ENCODE measurements at places on chromosomes 11 and 22.

- peak; percentile 20 for DNase-seq
Observed at GRCh38 chr11:104333977-104334376, 170.0 kb upstream of the PDGFD start.

- no peak for DNase-seq
Observed at GRCh38 chr11:43931717-43932039, 10.8 kb upstream of the C11orf96 start.

DNA sequence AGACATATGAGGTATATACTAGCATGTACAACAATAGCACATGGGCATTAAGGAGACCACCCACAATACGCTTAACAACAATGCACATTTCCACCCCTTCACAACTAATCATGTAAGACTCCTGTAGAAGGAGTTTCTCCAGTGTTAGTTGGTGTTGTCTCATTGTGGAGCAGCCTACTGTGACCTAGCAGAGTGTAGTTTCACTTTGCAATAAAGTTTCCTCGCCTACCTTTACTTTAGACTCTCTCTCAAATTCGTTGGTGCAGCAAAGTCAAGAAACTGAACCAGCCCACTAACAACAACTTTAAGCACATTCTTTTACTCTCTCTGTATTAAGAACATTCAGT, 863.6 kb downstream of the FAM181B start:
- DNase-seq = no peak

- DNase-seq = no peak
Observed at GRCh38 chr22:48893288-48894063, 934.2 kb downstream of the BRD1 start.

- DNase-seq = no peak
Observed at GRCh38 chr11:6557063-6557462, 46.4 kb downstream of the RRP8 start.

GRCh38 chr11:120280600-120281051, 40.7 kb downstream of the POU2F3 start:
- DNase-seq = no peak

- no peak for DNase-seq
Observed at GRCh38 chr11:45592636-45593035, 72.8 kb downstream of the CHST1 start.

DNA sequence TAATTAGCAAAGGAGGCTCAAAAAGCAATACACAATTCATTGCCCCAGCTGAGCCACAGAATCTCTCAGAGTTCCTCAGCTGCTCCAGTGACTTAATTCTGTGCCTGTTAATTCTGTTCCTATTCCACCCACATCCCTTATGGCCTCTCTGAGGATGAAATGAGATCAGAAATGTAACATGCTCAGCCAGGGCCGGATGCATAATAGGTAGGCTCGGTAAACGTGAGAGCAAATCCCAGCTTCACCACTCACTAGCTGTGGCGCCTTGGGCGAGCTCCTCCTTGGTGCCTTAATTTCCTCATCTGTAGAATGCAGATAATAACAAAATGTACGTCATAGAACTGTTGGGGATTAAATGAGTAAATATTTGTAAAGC, 42.8 kb upstream of the DKK3 start:
- no peak for DNase-seq

DNA sequence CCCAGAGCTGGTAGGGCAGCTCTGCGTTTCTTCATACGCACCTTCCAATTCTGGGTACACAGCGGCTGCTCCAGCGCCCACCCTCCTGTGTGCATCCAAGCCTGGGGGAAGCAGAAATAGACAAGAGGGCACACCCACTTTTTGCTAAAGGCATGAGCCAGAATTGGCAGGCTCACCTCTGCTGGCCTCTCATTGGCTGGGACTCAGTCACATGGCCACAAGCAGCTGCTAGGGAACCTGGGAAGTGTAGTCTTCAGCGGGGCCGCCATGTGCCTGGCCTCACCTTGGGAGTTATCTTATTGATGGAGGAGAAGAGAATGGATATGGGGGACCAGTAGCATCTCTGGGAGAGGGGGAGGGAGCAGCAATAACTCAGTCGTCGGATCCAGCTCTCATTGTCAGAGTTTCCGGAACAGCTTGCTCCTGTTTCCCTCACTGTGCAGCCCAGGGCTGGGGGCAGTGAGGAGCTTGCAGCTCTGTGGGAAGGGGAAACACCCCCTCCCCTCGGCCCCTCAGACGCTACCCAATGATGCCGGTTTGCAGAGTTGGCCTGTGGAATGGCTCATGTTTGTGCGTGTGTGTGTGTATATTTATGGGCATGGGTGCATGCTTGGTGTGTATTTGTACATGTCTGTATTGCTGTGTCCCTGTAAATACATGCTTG, 11.8 kb upstream of the MIEF1 start:
- DNase-seq = peak; percentile 67

- no peak for DNase-seq
Observed at GRCh38 chr11:125081098-125081798, 18.1 kb downstream of the SLC37A2 start.

DNA sequence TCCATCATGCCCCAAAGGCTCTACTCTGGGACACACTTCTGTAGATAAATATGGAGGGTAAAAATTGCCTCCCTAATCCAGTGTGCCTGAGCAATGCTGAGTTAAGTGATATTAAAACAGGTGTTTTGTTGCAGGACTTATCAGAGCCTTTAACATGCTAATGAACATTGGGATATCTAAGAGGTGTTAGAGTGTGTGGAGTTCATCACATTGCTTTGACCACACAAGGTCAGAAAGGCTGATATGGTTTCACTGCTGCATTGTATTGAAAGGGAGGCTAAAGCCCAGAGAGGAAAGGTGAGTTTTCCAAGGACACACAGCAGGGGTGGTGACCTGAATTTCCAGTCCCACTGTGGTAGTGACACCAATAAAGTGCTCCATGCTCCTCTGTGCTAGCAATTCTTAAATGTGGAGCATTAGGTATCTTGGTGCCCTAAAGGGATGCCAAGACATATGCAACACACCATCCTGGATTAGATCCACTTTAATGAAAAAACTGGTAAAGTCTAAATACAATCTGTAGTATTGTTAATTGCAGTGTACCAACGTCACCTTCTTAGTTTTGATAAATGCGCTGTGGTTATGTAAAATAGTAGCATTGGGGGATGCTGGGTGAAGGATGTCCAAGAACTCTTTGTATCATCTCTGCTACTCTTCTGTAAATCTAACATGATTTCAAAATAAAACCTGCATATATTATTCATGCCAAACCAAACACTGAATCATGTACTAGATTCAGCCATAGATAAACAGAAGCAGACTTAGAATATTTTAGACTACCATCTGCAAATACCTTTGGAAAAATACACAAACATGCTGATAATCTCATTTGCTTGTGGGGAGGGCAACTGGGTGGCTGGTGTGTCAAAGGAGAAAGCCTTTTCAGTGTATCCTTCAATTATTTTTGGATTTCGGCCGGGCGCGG, 45.8 kb downstream of the MIAT start:
- peak; percentile 72 for DNase-seq

DNA sequence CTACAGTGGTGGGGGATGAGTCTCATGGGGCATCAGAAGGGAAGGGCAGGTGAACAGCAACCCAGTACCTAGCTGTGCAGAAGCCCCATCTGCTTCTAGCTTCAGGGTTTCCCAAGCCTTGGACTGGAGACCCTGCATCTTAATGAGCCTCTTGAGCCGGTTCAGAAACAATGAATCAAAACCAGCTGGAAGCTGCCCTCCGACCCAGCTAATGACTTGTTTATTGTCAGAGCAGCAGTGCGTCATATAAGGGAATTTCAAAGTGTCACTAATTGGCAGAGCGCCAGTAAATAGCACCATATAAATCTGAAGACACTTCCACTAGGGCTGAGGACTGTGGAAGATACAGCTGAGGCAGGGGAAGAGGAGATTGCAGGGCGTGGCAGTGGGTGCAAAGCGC, 57.5 kb downstream of the RPUSD4 start:
- peak; percentile 68 for DNase-seq

DNA sequence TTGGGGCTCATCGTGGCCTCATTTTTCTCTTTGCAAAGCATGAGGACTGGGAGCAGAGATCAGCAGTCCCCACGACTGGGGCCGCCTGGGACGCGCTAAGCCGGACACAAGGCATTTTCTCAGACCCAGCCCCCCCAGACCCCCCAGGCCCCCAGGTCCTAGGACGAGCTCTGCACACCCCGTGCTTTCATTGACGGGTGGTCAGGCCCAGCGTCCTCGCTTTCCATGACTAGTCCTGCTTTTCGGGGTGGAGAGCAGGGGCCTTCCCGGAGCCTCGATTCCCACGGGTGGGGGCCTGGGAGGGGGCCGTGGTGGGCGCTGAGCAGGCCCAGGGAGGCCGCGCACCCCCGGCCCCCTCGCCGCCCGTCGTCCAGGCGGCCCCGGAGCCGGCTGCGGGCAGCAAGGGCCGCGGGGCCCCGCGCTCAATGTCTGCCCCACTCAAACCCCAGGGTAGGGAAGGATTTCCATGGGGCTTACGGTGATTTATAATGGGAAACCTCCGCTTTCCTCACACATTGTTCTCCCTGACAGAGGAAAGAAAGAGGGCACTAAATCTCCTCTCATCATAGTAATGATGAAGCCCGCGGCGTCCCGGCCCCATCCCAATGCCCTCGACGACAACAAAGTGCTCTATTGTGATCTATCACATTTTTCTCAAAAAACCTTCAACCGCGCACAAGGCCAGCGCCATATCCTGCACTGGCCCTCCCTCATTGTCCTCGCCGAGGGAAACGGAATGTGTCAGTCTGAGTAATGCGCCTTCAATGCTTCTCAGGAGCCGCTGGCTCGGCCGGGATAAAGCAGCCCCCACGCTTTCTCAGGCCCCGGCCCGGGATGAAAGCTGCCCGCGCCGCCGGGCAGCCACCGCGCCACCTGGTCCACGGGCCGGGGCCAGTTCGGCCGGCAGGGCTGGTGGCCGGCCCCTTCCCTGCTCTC, 10.4 kb upstream of the LINC01488 start:
- peak; percentile 83 for DNase-seq

DNA sequence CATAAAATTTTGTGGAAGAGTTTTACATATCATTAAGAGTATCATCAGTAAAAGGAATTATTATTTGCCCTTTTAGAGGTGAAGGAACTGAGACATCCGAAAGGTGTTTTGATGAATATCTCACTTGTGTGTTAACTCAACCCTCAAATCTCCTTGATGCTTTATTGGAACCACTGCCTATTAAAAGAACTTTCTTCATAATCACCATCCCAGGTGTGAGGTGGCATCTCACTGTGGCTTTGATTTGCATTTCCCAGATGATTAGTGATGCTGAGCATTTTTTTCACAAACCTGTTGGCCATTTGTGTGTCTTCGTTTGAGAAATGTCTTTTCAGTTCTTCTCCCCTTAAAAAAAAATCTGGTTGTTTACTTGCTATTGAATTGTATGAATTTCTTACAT, 134.0 kb upstream of the SYN3 start:
- DNase-seq = no peak

DNA sequence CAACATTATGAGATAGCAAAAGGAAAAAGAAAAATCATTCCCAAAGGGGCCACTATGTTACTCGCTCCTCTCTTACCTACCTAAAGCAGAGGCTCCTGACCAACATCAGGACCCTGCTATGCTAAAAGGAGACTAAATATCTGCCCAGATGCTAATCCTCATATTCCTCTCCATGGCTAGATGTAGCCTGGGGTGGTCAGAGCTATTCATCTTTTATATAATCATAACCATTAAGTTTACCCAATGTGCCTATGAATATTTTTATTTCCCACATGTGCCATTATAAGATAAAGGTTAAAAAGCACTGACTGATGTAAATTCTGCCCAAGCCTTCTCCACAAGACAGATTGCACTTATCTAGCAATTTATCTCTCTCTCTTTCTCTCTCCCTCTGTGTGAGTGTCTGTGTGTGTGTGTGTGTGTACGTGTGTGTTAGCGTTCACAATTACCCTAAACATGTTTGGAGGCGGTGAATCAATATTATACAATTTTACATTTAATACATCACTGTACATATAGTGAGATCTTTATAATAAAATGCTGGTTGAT, 41.2 kb upstream of the ANO5 start:
- DNase-seq = no peak

GRCh38 chr11:93518081-93518480, 25.1 kb downstream of the SMCO4 start:
- no peak for DNase-seq

DNA sequence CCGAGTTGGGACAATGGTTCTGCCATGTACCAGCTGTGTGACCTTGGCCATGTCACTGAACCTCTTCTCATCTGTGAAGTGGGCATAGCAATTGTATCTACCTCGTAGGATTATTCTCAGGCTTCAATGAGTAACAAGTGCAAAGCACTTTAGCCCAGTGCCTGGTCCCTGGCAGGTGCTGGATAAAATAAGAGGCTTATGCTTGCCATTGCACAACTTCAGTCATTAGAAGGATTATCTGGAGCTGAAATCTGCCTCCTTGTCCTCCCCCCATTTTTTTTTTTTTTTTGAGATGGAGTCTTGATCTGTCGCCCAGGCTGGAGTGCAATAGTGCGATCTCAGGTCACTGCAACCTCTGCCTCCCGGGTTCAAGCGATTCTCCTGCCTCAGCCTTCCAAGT, 7.2 kb downstream of the SMTNL1 start:
- no peak for DNase-seq

- no peak for DNase-seq
Observed at GRCh38 chr11:34072832-34073231, 21.3 kb downstream of the CAPRIN1 start.

DNA sequence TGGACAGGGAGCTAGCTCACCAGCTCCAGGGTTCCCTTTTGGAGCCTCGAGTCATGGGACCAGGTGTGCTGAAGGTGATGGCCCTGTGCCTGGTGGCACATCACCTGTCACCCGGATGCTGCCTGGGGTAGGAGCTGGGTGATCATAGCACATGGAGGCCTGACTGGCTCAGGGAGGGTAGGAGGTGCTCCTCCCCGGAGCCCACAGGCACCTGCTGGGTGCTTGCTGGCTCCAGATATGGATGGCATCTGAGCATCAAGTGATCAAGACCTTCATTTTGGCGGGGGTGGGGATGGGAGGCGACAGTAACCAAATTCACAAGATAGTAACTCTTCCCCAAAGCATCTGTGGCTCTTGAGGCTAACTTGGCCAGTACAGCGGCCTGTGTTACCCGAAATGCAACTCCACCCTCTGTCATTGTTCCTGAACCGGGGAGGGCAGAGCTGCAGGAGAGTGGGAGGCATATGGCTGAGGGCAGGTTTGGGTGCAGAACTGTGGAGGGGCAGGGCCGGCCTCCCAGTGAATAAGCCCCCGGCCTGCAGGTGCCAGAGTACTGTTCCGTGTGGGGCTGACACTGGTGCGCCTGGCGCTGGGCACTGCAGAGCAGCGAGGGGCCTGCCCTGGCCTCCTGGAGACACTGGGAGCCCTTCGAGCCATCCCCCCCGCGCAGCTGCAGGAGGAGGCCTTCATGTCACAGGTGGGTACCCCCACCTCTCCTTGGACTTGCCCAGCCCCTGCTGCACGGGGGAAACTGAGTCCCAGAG, 4.7 kb downstream of the TBC1D10C start:
- no peak for DNase-seq

Data from fibroblast of skin of right biceps (primary cell).